ENCODE measurements at places on chromosomes 7 and 10.
A peak's percentile ranks its signal among the peaks of the same experiment; 100 is the strongest.

DNA sequence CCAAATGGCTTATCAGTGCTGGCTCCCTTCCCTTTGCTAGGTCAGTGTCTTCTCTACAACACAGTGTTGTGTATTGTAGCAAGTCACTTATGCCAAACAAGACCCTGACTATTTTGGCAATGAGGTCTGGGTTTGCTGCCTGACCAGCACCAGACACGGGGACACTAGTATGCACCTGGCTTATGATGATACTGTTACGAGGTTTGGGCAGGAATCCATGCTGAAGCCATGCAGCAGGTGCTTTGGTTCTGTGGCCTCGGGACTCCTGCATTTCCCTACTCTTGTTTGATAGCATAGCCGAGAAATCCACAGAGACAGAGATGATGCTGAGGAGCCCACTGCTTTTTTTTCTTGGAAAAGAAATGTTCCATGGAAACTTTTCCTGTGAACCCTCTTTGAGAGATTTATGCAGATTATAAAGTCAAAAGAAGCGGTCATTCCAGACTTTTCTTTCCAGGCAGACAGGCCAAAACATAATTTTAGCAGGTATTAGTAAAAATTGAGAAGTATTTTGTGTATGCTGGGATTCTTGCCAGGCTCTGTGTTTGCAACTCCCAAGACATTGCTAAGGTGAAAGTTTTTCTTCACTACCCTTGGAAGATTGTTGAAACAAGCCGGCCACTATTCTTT, 291.1 kb downstream of the BBS9 start:
- DNase-seq, result no peak

DNA sequence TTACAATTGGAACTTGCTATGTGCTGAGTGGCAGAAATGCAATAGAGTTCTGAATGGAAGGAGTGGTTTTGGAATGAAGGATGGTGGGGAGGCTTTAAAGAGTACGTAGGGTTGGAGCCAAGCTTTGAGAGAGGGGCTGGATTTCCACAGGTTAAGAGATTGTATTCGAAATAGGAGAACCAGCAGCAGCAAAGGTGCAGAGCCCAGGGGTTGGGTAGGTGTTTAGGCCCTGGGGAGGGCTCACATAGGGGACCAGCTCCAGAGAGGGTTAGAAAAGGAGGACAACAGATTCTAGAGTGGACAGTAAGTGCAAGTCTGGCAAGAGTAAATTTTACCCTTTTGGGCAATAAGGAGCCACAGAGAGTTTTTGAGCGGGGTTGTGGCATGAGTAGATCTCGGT, 297.2 kb downstream of the RPS24 start:
- no peak for DNase-seq

GRCh38 chr10:119441921-119442757, 100.4 kb downstream of the RGS10 start:
- no peak for DNase-seq

- no peak for DNase-seq
These were observed 32.9 kb downstream of the CSTF2T start for GRCh38 chr10:51666456-51666855.

DNA sequence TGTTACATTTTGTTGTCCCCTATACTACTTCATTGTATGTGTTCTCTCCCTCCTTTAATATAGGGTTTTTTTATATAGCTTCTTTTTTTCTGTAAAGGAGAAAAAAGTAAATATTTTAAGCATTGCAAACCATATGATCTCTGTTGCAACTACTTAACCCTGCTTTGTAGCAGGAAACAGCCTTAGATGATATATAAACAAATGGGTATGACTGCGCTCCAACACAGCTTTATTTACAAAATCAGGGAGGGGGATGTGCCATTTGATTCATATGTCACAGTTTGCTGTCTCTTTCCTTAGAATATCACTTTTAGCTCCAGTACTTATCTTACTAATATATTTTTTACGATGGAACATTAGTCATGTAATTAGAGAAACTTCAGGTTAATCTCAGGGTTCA, 155.2 kb upstream of the GNAI1 start:
- no peak for DNase-seq

- no peak for DNase-seq
These were observed at the start of gene UTF1 for GRCh38 chr10:133230044-133230361. Gene UTF1, plus strand, starts transcription at chr10:133230217. Its CDS starts 72 bp downstream, at chr10:133230289.

DNA sequence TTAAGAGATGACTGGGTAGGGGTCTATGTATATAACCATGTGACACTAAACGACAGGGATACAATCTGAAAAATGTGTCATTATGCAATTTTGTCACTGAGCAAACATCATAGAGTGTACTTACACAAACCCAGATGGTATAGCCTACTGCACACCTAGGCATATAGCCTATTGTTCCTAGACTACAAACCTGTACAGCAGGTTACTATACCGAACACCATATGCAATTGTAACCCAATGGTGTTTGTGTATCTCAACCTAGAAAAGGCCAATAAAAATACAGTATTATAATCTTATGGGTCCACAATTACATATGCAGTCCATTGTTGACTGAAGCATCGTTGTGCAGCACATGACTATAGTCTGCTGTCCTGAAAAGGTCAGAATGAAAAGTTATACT, 22.9 kb downstream of the STRIP2 start:
- no peak for DNase-seq

DNA sequence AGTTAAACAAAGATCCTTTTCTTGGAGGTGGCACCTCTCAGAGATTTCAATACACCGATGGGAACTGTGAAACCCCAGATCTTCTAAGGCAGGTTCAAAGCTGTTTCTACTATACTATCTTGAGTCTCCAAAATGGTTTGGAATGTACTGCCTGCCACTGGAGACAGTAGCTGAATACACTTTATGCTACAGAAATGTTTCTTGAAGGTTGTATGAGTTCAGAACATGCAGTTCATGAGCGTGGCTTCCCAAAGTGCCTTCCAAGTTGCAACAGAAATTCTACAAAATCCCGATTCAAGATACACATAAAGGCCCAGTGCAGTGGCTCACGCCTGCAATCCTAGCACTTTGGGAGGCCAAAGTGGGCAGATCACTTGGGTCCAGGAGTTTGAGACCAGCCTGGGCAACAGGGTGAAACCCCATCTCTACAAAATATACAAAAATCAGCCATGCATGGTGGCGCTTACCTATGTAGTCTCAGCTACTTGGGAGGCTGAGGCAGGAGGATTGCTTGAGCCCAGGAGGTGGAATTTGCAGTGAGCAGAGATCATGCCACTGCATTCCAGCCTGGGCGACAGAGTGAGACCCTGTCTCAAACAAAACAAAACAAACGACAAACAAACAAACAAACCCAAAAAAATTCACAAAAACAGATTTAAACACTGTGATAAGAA, 36.3 kb downstream of the FAM171A1 start:
- DNase-seq, result no peak

- no peak for DNase-seq
These were observed 12.2 kb upstream of the FAM53B start for GRCh38 chr10:124756156-124756903.

- no peak for DNase-seq
These were observed 336.0 kb downstream of the AUTS2 start for GRCh38 chr7:69934144-69934903.

- DNase-seq, result no peak
These were observed 7.7 kb upstream of the AEBP1 start for GRCh38 chr7:44096326-44096881.

GRCh38 chr7:43888993-43889945, 17.1 kb downstream of the URGCP start:
- no peak for DNase-seq

GRCh38 chr10:5510281-5511072, 11.1 kb upstream of the CALML5 start:
- DNase-seq, result no peak

GRCh38 chr10:75469006-75469616, 37.7 kb downstream of the LRMDA start:
- no peak for DNase-seq

GRCh38 chr7:11236680-11237079, 263.0 kb downstream of the PHF14 start:
- no peak for DNase-seq

- no peak for DNase-seq
These were observed 12.8 kb upstream of the CARD11 start for GRCh38 chr7:3056234-3057065.

- DNase-seq, result no peak
These were observed 330.4 kb downstream of the ARL4A start for GRCh38 chr7:13017881-13018280.

GRCh38 chr10:114404171-114405010, at the start of gene AFAP1L2:
Gene AFAP1L2, minus strand, starts transcription at chr10:114404502. Its CDS starts 47 bp downstream, at chr10:114404455.
- DNase-seq, result no peak

GRCh38 chr7:121831351-121831750, 41.6 kb upstream of the PTPRZ1 start:
- DNase-seq, result no peak

DNA sequence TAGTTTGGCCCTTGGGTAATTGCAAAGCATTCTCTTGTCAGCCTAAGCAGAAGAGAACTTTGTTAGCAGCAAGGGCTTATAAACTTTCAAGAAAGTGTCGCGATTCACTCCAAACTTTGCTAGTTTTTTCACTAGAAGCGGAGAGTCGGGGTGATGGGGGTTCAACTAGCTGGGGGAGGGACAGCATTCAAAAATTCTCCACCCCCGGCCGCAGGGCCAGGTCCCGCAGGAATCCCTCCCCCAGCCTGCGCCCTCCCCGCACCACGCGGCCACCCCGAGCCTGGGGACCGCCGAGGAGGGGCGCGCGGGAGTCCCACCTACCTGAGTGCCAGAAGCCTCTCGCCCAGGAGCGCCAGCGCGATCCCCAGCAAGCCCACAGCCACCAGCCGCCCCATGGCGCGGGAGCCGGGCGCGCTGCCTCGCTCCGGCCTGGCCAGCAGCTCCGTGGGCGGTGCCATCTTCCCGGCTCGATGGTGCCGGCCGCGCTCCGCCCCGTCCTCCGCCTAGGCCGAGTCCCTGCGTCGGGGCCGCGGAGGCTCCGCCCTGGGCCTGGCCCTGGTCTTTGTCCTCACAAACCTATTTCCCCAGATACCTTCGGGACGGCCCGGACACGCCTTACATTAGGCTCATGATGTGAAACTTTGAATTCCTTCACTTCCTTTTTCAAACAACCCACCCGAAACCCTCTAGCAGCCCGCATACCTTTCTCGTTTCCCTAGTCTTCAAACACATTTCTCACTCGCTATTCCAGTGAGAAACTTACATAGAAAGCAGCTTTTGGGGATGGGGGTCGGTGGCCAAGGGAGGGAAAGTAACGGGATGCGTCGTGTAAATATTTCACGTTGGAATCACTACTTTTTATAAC, at the start of gene PON2:
Gene PON2, minus strand, starts transcription at position 472 of the 865 bp plus-strand sequence. Its CDS starts 77 bp downstream, at position 395.
- DNase-seq, result peak; percentile 78

DNA sequence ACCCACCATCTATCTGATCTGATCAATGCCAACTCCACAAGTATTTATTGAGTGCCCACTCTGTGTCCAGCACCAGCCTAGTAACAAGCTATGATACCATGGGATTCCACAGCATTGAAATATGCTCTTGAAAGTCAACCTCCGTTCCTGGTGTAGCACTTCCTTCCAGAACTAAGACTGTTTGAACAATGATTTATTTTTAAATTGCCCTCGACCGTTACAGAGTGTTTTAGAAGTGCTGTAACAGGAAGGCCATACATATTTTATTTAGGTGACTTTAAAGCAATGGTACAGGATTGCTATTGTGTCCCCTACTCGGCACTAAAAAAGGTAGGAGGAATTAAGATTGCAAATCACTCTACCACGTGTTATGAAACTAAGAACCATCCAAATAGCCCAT, 225.6 kb downstream of the TEX36 start:
- no peak for DNase-seq

GRCh38 chr7:130366564-130366963, 13.7 kb upstream of the CPA1 start:
- no peak for DNase-seq

GRCh38 chr7:73994761-73995160, 33.2 kb upstream of the ELN start:
- DNase-seq, result no peak

GRCh38 chr7:133330085-133330484, 77.2 kb downstream of the EXOC4 start:
- no peak for DNase-seq

DNA sequence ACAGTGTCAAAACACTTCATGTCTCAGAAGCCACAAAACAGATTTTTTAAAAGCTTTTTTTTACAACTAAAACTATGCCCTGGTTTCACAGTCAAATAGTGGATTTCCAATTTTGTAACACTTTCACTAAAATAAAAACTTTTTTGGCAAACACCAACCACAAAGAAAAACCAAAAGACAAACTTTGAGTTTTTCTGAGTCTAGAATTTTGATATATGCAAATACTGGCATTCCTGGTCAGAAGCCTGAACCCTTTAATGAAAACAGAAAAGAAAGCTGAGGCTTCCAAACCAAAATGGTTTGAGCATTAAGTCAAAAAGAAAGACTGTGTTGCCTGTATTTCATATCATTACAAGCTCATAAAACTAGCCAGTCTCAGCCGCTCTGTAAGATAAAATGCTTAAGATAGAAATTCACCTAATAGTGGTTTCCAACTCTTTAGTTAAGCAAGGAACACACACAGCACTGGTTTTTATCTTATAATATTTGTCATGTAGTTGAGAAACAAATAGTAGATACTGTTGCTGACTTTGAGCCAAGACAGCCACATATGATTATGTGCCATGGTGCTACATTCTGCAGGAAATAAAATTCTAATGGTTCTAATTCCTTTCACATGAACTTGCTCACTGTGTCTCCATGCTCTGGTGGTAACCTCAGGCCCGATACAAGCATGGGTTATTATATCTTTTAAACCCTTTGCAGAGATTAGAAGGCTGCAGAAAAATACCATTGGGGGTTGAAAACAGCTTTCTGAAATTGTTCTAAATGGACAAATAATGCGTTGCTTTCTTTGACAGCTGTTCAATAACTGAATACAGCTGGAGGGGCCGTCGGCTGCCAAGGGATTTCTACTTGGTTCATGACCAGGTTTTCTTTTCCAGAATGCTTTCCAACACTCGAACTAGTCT, 49.4 kb downstream of the FAM171A1 start:
- DNase-seq, result no peak

GRCh38 chr7:106572394-106573124, 88.4 kb downstream of the CCDC71L start:
- no peak for DNase-seq

- DNase-seq, result no peak
These were observed 17.1 kb downstream of the CHST3 start for GRCh38 chr10:71981015-71981875.
